ENCODE measurements at places on chromosomes 7 and 10. TPM values are rescaled to one million over a fixed set of nuclear protein-coding genes. Genes with fewer than 3 reads are reported as not detected.

The LIPF gene
- 0.18 TPM for total RNA-seq

The CRYGN gene
- total RNA-seq: not detected

The TMEM139 gene
- 1.1 TPM for total RNA-seq

The FOXI2 gene
- total RNA-seq: not detected

The CUTC gene
- total RNA-seq: 10.2 TPM

The CREB3L2 gene
- 56.1 TPM for total RNA-seq

The PHYHIPL gene
- total RNA-seq: not detected

The PDE6C gene
- not detected for total RNA-seq

The PSD gene
- 0.35 TPM for total RNA-seq

The WNT2 gene
- total RNA-seq: not detected

The PLXDC2 gene
- total RNA-seq: 0.92 TPM

The TCAF2 gene
- total RNA-seq: 18.5 TPM

The PRSS1 gene
- total RNA-seq: not detected

The ELAPOR2 gene
- 61.3 TPM for total RNA-seq

The HYAL4 gene
- not detected for total RNA-seq

The CUBN gene
- 2.1 TPM for total RNA-seq

The MEPCE gene
- 41.1 TPM for total RNA-seq

The HOXA10 gene
- 10.3 TPM for total RNA-seq

The DTX2 gene
- total RNA-seq: 20.4 TPM

The COL1A2 gene
- 76.0 TPM for total RNA-seq

The COL17A1 gene
- total RNA-seq: 0.06 TPM

The RBP4 gene
- total RNA-seq: not detected

The C10orf88 gene
- 5.1 TPM for total RNA-seq

The METTL2B gene
- 21.8 TPM for total RNA-seq

All from glomerular endothelial cell (primary cell).